ENCODE measurements at places on chromosomes 1 and 21.

GRCh38 chr1:206893380-206893779, 3.9 kb upstream of the IL24 start:
- DNase-seq: no peak

- DNase-seq: no peak
Measured at GRCh38 chr1:153612755-153613331, at the start of gene S100A16. Gene S100A16, minus strand, starts transcription at chr1:153613137. Its CDS starts 4,986 bp downstream, at chr1:153608151.

DNA sequence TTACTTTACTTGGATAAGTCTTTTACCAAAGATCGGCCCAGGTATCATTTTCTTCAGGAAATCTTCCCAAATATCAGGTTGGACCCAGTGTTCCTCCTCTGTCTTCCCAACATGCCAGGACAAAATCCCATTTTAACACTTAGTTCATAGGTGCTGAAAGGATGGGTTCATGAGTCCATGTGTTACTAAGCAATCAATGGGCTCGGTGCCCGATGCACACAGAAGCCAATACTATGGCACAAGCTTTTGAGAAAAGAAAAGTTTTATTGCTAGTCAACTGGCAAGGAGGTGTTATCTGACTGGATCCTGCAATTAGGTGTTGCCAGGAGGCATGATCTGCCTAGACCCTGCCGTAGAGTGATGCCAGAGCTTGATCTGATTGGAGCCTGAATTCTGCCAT, 133.3 kb upstream of the SLC44A3 start:
- no peak for DNase-seq

DNA sequence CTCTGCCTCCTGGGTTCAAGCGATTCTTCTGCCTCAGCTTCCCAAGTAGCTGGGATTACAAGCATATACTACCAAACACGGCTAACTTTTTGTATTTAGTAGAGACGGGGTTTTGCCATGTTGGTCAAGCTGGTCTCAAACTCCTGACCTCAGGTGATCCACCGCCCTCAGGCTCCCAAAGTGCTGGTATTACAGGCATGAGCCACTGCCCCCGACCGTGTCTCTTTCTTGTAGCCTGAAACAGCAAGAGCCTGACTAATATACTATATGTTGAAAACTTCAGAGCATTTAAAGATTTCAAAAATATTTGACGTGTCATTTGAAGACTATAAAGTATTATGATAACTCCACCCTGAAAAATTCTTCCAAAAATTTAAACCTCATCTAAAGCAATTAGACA, 71.7 kb upstream of the ZNF648 start:
- no peak for DNase-seq

DNA sequence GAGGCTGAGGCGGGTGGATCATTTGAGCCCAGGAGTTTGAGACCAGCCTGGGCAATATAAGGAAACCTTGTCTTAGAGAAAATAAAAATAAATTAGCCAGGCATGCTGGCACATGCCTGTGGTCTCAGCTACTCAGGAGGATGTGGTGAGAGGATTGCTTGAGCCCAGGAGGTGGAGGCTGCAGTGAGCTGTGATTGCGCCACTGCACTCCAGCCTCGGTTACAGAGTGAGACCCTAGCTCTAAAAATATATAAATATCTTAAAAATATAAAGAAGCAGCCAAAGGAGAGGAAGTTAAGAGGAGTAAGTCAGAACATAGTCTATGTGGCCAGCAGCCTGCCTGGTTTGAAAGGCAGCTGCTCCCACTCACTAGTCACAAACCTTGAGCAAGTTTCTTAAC, 4.5 kb upstream of the IL10RB start:
- no peak for DNase-seq

- no peak for DNase-seq
Measured at GRCh38 chr1:228169345-228169744, 3.7 kb downstream of the IBA57 start.

DNA sequence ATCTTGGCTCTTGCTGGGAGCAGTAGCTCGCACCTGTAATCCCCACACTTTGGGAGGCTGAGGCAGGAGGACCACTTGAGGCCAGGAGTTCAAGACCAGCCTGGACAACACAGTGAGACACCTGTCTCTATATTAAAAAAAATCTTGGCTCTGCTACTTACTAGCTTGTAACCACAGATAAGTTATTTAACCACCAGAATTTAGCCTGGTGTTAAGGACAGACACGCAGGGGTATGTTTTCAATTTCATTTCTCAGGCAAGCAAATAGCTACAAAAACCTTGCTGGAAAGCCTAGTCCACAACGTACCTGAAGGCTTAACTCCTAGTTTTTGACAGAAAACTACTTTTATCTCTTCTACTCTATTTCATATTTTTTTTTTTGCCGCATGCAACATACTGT, 24.8 kb upstream of the GFI1 start:
- DNase-seq: no peak

DNA sequence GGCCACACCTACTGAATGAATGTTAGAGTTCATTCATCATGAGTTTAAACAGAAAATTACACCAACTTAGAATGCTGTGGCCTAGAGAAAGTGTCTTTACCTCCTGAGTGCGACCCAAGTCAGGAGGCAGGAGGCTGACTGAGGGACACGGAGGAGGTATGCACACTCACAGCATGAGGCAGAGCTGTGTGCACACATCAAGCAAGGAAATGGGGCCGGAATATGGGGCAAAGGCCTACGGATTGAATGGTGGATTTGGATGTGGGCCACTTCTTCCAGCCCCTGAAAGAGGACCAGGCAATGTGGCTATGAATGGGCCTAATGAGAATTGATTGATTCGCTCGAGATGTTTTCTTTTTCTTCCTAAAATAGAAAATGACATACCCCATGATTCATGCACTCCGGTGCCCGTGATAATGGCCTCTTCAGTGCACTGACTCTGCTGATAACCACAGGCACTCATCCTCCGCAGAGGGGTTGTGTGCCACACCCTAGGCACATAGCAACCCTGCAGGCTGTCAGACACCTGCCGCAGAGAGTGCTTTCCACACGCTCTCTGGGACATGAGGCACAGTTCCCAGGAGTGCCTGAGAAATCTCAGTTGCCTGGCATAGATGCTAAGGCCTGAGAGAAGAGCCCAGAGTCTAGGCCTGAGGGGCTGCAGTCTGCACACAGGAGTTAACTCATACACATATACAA, 155.5 kb downstream of the GLUL start:
- no peak for DNase-seq

DNA sequence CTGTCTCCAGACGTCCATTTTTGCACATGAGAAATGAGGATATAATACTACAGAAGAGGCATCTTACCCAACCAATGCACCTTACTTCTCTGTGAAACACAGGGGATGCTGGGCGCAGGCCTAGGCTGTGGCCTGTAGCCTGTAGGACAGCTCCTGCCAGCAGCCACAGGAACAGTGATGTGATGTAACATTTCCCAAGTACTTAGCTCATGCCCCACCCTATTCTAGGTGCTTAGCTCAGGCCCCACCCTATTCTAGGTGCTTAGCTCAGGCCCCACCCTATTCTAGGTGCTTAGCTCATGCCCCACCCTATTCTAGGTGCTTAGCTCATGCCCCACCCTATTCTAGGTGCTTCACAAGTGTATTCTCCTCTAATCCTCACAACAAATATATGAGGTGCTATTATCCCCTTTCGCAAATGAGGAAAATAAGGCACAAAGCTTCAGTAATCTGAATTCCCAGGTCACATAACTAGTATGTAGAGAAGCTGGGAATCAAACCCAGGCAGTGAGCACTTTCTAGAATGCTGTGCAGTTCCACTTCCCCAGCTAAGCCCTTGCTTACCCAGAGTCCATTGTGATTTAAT, 4.6 kb upstream of the NAXE start:
- no peak for DNase-seq

DNA sequence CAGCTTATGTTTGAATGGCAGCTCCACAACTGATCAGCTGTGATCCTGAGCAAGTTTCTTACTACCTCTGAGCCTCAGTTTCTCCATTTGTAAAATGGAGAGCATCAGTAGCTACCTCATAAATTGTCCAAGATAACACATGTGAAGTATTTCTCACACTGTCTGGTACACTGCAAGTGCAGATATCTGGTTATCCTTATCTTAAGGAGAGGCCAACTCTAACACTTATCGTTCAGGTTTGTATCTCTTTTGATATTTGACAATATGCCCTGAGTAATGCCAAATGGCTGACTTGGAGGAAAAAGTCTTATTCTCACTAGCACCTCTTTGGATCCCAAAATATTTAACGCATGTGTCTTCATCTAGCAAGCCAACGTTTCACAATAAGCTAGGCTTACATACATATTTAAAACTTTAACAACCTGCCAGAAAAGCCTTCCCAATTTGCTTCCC, 2.7 kb downstream of the CSRP1 start:
- DNase-seq: no peak

DNA sequence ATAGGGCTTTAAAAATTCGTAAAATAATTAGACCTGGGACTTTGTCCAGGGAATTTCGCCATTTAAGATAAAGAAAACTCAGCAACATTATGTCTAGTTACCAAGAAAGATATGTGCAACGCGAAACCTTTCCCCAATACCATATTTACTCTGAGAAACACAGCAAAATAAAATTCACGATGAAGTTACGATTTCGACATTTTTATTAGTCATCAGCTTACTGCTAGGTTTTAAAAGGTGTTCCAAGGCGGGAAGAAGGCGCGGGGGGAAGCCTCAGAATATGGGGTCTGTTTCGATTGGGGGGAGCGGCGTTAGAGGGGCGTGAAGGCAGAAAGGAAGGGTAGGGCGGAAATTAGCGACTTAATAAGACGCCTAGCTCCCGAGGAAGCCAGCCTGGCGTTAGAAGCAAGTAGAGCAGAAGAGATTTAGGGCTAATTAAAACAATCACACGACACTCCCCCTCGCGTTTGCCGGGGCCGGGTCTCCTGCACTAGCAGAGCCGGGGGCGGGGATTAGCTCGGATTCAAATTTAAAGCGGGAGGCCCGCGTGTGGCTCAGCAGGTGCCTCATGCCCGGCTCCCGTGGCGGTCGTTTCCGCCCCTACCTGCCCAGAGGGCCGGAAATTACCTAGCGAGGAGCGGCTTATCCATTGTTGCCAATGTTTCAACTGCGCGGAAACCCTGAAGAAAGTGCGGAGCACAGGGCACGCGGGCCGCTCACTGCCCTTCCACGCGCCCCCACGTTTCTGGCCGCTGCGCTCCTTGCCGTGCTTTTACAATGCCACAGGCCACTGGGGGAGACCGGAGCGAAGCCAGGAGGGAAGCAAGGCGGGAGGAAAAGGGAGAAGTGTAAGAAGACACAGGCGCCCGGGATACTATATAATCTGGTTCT, 795 bp upstream of the POU2F1 start:
- DNase-seq: peak; percentile 96

GRCh38 chr1:218529646-218530300, 184.6 kb downstream of the TGFB2 start:
- no peak for DNase-seq

DNA sequence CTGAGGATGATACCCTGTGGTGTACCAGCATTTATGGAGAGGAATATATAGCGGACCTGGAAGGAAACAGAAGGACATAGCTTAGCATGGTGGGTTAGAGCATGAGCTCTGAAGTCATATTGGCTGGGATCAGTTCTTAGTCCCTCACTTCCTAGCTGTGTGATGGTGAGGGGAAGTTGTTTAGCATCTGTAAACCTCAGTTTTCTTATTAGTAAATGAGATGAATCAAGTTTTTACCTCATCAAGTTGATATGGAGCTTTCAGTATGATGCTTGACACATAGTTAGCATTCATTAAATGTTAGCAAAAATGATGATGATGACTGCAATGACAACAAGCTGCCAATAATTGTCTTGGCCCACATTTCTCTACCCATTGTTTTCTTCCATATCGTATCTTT, 84.8 kb downstream of the NEK7 start:
- DNase-seq: no peak

- DNase-seq: no peak
Measured at GRCh38 chr1:44250068-44250781, 37.0 kb downstream of the DMAP1 start.

- DNase-seq: no peak
Measured at GRCh38 chr1:22527555-22528296, 35.6 kb upstream of the EPHA8 start.

DNA sequence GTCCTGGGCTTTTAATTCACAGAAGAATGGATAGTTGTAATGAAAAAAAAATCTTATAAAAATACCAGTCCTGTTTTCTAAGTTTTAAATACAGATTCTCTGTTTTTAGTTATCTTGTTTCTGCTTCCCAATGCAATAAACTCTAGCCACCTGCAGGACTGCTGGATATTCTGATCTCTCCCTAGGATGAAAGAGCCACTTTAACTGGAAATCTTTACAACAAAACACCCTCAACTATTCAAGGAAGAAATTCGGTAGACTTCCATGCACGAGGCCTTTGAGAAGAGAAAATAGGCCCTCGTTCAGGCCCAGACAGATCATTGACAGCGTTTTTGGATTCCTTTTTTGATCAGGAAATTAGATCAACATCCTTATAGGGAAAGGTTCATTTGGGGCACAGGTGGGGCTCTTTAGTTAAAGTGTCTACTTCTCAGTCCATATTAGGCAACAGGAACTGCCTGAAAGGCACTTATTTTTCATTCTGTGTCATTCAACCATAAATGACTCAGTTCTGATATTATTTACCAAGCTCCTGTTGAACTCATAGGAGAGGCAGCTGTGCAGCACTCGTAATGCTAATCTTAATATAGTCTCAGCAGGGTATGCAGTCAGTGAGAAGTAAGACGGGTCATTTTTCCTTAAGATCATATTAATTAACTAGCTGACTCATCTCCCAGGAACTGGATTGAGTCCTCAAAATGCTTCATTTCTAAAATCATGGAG, 71.1 kb upstream of the ERRFI1 start:
- DNase-seq: peak; percentile 66

- no peak for DNase-seq
Measured at GRCh38 chr1:90012300-90012699, 17.4 kb downstream of the ZNF326 start.

- DNase-seq: no peak
Measured at GRCh38 chr1:245765230-245766000, 610.6 kb downstream of the KIF26B start.

GRCh38 chr1:60091195-60091715, 17.7 kb upstream of the C1orf87 start:
- DNase-seq: no peak

- no peak for DNase-seq
Measured at GRCh38 chr1:23394684-23395083, 25.0 kb upstream of the ZNF436 start.

GRCh38 chr1:151534662-151535278, 5.3 kb upstream of the TUFT1 start:
- DNase-seq: no peak

DNA sequence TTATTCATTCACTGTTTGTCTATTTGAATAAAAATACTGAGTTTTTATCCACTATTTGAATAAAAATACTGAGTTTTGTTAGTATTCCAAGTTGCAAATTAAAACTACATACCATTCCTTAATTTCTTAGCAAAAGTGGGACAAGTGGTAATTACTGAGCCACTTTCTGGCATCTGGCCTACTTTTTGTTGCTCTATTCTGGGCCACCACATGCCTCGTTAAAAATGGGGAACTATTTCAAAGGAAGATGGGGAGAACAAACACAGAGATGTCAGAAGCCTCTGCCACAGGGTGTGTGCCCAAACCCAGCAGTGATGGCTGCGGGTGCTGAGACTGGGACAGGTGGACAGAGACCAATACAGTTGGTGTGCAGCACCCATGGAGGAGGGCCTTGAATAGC, 14.6 kb downstream of the PIGP start:
- no peak for DNase-seq

- no peak for DNase-seq
Measured at GRCh38 chr1:174692313-174692712, 244.5 kb downstream of the GPR52 start.

- DNase-seq: no peak
Measured at GRCh38 chr1:166029196-166029945, 137.4 kb downstream of the FAM78B start.

GRCh38 chr1:111990878-111991718, 1.6 kb upstream of the KCND3 start:
- DNase-seq: peak; percentile 73

All from NCI-H2171 (cell line).